ENCODE measurements at places on chromosomes 13 and 19.

DNA sequence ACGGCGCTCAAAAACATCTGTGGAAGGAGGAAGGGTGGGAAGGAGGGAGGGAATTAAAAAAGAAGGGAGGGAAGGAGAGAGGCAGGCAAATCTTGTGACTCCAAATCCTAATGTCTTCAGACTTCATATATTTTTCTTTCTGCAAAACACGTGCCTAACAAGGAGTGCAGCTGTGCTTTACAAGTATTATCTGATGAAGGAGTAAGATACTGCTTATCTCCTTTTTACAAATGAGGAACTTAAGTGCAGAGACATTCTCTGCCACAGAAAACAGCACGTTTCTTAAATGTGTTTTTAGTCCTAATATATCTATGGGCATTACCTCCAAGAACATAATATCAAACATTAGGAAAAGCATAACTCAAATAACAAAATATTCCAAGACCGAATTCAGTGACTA, 6.5 kb downstream of the FLT3 start:
- no peak for DNase-seq

GRCh38 chr19:48452289-48453190, 2.8 kb upstream of the KCNJ14 start:
- no peak for DNase-seq

DNA sequence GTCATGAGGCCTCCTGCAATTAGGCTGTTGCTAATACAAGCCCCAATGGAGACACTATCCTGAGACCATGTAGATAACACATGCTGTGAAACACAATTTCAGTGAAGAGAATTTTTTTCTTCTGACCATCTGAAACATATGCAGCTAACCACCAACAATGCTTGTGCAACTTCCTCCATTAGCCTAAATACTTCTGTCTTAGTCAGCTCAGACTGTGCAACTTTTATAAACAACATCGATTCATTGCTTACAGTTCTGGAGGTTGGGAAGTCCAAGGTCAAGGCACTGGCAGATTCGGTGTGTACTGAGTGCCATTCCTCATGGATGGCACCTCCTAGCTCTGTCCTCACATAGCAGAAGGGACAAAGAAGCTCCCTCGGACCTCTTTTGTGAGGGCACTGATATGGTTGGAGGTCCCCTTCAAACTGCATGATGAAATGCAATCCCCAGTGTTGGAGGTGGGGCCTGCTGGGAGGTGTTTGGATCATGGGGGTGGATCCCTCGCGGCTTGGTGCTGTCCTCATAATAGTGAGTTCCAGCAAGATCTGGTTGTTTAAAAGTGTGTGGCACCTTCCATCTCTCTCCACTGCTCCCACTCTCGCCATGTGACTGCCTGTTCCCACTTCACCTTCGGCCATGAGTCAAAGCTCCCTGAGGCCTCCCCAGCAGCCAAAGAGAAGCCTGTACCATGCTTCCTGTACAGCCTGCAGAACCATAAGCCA, 27.7 kb downstream of the STK24 start:
- no peak for DNase-seq

DNA sequence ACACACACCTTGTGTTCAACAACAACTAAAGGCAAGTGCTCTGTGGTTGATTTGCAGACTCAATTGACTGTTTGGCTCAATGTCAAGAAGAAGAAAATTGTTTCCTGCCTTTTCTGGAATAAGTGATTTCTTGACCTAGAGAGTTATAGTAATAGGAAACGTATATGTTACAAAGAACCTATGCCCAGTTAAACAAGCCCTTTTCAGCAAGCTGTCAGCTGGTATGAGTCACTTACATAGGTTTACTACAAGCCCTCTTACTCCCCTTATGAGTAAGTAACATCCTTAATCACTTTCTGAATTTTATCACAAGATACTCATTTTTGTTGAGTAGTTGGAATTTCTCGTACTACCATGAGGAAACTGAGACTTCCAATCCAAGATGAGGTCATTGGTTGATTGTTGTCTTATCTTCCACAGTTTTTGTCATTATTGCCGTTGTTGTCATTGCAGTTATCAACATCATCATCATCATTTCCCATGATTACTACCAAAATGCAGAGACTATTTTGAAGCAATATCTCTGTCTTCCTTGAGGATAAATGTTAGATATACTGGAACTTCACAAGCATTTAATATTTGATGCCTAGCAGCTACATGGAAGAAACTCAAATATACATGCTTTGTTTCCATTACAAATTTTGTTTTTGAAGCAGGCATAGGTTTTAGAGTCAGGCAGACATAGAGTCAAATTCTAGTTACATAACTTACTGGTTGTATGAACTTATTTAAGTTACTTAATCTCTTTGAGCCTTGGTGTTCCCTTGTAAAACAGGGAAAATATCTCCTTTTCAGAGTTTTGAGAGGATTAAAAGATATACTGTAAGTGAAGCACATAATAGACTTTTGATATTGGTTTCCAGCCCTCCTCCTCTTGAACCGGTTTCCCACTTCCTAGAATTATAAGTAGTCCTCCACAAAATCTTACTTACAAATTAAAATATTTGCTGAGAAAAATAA, 106.0 kb downstream of the RAP2A start:
- DNase-seq = no peak
